ENCODE measurements at places on chromosomes 11 and 22.

DNA sequence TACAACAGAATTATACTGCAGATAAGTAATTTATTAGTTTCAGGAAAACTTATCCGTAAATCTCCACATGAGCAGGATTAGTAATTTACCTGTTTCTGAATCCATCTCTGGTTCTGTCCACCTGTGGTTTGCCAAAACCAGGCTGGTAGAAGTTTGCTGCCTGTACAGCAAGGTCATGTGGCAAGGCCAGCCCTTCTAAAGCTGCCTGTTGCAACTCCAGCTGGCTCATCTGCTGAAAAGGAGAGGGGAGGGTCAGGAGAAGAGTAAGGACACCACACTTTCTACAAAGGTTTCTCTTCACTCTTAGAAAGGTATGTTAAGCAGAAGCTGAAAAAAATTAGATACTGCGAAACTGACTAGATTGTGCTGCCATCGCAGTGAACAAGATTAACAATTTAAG is 42.3 kb downstream of the EIF4ENIF1 start:
- no peak for DNase-seq

- no peak for DNase-seq
These were observed 40.7 kb downstream of the CSTPP1 start for GRCh38 chr11:46977038-46977813.

GRCh38 chr22:28773461-28773867 is 969 bp downstream of the CCDC117 start:
- no peak for DNase-seq

GRCh38 chr11:132792341-132793140 is 739.8 kb downstream of the OPCML start:
- DNase-seq = no peak

GRCh38 chr11:70650075-70650909 is 252.0 kb downstream of the CTTN start:
- no peak for DNase-seq

DNA sequence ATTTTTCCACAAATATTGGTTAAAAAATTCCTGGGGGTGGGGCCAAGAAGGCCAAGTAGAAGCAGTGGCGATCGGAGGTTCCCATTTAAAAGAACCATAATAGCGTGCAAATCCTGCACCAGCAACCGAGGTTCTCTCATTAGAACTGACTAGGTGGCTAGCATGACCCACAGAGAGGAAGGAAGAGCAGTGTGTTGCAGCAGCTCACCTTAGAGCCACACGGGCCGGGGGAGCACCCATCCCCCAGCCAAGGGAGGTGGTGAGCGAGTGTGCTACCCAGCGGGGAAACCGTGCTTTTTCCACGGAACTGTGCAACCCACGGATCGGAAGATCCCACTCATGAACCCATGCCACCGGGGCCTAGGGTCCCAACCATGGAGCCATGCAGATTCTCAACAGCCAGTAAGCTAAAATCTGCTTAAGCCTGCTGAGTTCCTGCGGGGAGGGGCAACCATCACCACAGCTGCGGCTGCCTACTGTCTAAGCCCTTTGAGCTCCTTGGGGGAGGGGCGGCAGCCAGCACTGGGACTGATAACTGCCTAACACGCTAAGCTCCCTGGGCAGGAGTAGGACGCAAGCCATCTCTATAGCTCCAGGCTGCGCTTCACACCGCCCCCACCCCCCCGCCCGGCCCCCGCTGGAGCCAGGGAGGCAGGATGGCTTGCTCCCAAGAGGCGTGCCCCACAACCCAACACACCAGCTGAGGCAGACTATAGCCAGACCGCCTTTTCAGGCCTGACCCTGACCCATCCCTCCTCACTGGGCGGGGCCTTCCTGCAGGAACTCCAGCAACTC is 21.0 kb upstream of the HTATIP2 start:
- no peak for DNase-seq

DNA sequence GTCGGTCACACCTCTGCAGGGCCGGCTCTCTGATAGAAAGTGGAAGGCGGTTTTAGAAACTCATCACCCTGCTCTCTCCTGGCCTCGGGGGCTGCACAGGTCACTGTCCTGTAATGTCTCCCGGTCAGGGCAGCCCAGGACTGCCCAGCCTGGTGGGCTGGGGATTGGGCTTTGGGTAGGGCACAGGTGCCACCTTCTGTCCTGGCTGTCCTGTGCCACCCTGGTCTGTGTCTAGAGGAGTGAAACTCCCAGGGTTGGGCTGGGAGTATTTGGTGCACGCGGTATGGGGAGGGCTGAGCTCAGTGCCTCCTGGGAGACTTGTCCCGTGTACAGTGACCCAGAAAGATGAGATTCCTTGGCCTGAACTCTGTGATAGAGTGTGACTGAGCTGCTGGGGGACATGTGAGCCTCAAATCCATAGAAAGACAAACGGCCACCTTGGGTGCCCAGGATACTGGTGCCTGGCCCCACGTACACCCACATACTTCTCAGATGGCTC is 17.8 kb downstream of the SART1 start:
- no peak for DNase-seq
